Heart left ventricle (tissue), 16 donors: ENCODE measurements at places on chromosomes 16 and 17. TPM values are rescaled to one million over a fixed set of nuclear protein-coding genes. Genes with fewer than 3 reads are reported as not detected.

DNA sequence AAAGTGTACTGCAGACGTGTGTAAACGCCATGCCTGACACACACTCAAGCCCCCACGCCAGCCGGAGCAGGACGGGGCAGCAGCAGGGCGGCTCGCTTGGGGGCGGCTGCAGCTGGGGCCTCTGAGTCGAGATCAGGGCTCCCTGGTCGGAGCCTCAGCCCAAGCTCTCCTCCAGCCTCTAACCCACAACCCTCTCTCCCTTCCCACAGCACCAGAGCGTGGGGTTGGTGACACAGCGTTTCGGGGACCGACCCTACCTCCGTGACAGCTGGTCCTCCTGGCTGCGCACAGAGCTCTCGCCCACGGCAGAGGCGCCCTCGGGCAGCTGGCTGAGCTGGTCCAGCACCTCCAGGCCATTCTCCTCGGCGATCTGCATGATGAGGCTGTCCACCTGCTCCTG, 11.2 kb downstream of the CHMP1A start:
- no peak for DNase-seq

- DNase-seq: no peak
Observed at GRCh38 chr17:17156511-17156910, 49.6 kb downstream of the PLD6 start.

FOXL1 gene
- 0.49 TPM for total RNA-seq

GRCh38 chr17:37301288-37301687, 74.5 kb upstream of the C17orf78 start:
- no peak for DNase-seq

DNA sequence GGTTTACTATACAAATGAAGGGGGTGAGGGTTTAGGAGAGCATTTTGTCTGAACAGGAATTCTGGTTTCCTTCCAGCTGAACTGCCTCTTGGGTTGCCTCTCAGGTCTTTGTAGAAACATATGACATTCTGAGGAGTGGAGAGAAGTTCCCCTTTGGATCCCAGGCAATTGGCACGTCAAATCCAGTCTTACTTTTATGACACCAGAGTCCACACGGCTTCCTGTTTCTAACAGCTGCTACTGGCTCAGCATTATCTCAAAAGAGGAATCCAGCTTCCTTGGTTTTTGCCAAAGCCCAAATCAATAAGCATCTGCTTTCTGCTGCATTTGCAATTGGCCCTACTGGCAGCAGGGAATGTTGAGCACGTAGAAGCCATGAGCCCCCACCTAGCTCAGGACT, 97.6 kb upstream of the FAM20A start:
- peak; percentile 24 for DNase-seq

DNA sequence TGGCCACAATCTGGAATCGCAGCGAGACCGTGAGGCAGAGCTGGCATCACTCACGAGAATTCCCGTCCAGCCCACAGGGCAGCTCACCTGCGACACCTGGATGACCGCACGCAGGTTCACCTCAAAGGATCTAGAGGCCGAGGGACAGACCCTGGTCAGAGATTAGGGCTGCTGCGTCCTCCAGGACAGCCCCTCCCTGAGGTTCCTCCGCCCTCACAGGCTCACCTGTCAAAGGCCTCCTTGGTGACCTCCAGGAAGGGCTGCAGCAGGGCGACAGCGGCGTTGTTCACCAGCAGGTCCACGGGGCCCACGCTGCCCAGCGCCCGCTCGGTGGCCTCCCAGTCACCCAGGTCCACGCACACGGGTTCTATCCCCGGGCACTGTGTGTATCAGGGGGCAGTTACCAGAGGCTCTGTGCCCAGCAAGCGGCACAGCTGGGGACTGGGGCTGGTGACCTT, 834 bp downstream of the DCXR start:
- DNase-seq: no peak

DNA sequence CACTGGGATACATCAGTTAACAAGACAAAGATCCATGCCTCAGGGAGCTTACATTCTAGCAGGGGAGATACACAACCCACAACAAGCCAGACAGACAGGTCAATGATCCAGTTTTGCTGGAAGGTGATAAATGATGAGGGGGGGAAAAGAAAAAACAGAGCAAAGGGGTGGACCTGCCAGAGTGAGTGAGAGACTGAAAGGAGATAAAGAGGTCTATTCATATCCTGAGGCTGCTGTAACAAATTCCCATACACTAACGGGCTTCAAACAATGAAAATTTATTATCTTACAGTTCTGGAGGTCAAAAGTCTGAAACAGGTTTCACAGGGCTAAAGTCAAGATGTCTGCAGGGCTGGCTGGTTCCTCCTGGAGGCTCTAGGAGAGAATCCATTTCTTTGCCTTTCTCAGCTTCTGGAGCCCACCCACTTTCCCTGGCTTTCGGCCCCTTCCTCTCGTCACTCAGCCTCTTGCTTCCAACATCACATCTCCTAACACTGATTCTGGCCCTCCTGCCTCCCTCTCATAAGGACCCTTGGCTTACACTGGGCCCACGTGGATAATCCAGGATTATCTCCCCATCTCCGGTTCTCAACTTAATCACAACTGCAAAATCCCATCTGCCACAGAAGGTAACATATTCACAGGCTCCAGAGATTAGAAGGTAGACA, 81.5 kb downstream of the GAS7 start:
- DNase-seq: no peak

BEAN1 gene
- 0.99 TPM for total RNA-seq

CD300A gene
- 0.78 TPM for total RNA-seq

DNA sequence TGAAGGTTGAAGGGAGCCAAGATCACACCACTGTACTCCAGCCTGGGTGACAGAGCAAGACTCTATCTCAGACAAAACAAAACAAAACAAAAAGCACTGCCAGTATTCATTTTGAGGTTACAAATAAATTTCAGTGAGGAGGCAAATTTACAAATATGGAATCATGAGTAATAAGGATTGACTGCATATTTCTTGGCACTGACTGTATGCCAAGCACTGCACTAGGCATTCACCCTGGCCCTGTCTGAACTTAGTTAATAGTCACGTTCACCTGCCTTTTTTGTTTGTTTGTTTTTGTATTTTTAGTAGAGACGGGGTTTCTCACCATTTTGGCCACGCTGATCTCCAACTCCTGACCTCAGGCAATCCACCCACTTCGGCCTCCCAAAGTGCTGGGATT, 5.1 kb downstream of the LDAF1 start:
- no peak for DNase-seq

DNA sequence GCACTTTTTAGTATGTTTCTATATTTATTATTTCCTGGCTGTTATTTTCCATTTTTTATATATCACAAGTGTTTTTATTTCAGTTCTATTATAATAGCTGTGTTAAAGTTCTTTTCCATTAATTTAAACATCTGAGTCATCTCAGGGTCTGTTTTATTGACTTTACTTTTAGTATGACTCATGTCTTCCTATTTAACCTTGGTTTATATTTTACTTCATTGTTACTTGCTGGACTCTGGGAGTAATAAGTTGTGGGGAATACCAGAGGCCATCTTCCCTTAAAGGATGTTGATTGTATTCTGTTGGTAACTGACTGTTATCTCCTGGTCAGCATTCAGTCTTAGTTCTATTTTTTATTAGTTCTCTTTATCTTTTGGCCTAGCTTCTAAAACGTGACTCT, 1508.2 kb downstream of the CDH11 start:
- DNase-seq: no peak

DNA sequence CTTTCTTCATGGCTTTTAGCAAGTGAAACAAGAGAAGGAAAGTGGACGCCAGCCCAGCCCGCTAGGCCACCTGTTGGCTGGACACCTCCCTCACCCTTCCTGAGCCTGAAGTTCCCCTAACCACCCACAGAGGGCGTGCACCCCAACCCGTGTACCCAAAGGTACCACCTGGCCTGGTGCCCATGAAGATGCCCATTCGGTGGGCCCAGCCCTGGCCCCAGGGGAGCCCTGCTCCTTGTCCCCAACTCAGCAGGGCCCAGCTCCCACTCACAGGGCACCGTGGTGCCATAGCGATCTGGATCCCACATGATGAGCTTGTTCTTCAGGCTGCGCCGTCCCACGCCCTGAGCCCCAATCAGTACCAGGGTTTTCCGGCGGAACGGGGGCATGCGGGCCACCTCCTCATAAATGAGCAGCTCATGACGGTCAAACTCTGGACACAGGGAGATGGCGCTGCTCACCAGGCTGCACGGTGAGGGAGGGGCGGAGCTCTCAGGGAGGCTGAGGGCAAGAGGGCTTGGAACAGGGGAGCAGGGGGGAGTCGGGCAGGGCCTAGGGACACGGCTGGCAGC, 26.8 kb downstream of the MPP2 start:
- DNase-seq: no peak

DNA sequence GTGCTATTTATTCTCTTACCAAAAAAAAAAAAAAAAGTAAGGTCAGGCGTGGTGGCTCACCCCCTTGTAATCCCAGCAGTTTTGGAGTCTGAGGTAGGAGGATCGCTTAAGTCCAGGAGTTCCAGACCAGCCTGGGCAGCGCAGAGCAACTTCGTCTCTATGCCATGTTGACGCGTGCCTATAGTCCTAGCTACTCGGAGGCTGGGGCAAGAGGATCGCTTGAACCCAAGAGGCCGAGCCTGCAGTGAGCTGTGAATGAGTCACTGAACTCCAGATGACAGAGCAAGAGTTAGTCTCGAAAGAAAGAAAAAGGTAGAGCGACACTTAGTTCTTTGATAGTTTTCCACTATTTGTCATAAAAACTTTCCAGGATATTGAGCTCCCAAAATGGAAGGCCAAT, 1.4 kb upstream of the TENT4B start:
- no peak for DNase-seq
